Sciatic nerve (tissue), 2 donors: ENCODE measurements at places on chromosomes 6 and 20. TPM values are rescaled to one million over a fixed set of nuclear protein-coding genes. Genes with fewer than 3 reads are reported as not detected.

DNA sequence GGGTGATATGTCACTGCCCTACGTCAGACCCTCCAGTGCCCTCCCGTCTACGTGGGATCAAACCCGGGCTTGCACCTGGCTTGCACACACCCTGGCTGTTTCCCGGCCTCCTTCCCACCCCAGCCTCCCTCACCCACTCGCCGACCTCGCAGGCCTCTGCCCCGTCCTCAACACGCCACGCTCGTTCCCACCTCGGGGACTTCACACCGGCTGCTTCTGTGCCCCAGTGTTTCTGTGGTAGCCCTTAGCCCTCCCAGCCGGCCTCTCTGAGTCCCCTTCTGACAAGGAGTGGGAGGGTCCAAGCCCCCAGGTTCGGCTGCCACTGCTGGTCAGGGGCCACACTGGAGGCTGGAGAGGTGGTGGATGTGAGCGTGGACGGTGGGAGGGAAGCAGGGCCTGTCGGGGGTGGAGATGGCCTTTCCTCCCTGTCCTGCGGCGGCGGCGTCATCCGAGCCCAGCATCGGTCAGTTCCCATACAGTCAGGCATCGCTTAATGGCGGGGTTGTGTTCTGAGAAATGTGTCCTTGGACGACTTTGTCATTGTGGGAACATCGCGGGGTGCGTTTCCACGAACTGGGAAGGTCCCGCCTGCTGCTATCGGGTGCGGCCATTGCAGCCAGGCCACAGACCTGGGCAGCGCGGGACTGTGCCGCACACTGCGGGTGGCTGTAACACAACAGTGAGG is 11.4 kb upstream of the KIF25 start:
- no peak for DNase-seq

GRCh38 chr20:43138061-43138770 is 51.5 kb downstream of the PTPRT start:
- DNase-seq, result no peak

DNA sequence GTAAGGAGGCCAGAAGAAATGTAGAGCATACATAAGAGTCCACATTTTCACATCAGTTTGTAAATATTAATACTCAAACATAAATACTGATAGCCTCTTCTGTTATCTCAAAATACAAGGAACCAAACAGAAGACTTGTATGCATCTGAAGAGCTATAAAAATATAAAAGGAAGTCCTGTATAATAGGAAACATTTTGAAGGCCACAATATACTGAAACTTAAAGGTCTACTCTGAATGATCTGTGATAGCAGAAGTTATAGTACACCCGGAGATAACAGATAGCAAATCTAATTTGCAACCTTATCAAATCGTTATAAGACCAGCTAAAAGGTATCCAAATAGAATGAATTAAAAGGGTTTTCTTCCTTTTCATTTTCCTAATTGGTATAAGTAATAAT is 111.2 kb downstream of the HIVEP2 start:
- no peak for DNase-seq

DNA sequence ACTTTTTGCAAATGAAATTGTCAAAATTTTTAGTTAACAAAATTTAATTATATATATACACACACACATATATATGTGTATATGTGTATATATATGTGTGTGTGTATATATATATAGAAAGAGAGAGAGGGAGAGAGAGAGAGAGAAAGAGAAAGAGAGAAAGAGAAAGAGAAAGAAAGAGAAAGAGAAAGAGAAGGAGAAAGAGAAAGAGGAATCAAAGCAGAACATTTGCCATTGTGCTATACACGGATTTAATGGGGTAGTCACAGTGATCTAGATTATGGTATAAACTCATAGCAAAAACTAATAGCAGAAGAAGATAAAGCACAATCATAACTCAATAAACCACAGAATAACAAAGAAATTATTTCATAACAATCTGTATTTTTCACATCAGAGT is 126.7 kb downstream of the DST start:
- DNase-seq, result no peak

GRCh38 chr6:48475275-48475674 is 364.3 kb upstream of the PTCHD4 start:
- DNase-seq, result no peak

GRCh38 chr6:129292836-129293235 is 409.9 kb downstream of the LAMA2 start:
- DNase-seq, result no peak

DNA sequence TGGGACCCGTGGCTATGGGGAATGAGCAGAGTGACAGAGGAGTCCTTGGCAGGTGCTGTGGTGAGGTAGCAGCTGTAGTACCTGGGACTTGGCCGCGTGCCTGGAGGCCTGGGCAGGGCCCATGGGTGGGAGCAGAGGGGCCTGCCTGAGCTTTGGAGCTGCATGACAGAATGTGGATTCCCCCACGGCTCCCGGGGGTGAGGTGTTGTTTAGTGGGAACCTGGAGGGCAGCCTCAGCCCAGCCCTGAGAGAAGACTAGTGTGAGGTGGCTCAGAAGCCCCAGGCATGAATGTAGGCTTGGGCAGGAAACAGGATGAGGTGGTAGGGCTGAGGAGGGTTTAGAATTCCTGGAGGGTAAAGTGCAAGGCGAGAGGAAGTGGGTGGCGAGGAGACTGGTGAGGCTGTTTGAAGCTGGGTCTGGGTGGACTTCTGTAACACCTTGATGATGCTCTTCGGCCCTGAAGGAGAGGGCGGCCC is 86.5 kb upstream of the SCP2D1 start:
- DNase-seq, result no peak

DNA sequence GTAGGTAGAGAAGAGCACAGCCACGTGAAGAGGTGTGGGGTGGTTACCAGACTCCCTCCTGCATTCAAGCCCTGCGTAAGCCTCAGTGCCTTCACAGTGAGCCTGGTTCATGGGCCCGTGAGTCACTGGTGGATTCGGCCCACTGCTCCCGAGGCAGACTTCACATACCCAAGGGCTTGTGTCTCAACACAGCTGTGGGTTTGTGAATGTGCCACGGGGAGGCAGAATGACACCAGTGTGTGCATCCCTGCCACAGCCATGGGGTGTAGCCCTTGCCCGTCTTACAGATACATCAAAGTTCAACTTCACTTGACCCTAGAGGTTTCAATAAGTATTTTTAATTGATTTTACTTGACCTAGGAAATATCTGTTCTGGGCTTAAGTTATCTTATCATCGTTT is 108.5 kb downstream of the MAP3K4 start:
- no peak for DNase-seq

GRCh38 chr6:55913228-55914195 is 38.1 kb upstream of the BMP5 start:
- no peak for DNase-seq

DNA sequence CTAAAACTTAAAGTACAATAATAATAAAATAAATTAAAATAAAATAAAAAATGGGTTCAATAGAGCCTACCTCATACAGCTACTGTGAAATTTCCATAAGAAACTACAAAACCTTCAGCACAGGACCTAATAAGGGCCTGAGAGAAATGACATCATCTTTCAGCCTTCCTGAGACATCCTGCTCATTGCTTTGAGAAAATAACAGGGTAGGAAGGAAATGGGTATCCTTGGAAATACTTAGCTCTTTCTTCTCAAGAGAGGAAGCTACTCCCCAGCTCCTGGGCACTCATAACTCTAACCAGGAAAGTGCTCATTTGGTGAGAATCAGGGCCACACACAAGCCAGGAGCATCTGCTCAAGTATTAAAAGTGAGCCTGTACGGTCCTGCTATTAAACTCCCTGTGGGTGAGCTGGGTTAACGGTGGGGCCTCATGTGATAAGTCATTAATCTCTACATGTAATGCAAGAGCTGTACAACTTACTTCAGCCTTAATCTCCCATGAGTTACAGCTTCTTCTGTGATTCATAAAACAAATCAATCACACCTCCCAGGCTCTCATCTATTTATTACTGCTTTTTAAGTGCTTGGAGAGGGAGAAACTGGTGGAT is 141.4 kb downstream of the MAFB start:
- no peak for DNase-seq

DNA sequence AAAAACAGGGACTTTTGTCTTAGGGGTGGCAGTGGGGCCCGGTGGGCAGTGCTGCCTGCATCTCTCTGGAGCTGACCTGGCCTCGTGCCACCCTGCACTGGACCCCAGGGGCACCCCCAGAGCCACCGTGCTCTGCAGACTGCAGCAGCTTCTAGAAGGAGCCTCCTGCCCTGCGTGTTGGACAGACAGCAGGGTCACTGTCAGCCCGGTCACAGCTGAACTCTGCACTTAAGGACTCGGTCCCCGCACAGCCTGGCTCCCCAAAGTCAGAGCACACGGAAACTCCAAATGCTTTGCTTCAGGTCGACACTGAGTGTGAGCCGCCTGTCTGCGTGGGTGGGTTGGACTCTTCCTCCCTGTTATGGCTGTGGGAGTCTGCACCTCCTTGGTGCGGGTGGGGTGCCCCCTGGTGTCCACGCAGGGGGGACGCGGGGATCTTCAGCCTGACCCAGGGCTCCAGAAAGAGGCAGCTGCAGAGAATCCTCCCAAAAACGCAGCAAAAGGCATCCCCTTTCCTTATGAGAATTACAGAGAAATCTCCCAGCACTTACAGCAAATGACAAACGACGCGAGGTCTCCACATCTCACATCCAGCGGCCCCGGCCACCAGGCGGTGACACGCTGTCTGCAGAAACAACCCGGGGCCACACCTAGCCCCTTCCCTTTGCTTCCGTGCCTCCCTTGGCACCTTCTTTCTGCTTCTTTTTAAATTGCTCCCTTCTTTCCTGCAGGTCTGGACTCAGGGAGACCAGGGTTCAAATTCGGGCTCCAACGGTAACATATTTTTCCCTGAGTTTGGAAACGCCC is 36.3 kb upstream of the DACT2 start:
- no peak for DNase-seq

DNA sequence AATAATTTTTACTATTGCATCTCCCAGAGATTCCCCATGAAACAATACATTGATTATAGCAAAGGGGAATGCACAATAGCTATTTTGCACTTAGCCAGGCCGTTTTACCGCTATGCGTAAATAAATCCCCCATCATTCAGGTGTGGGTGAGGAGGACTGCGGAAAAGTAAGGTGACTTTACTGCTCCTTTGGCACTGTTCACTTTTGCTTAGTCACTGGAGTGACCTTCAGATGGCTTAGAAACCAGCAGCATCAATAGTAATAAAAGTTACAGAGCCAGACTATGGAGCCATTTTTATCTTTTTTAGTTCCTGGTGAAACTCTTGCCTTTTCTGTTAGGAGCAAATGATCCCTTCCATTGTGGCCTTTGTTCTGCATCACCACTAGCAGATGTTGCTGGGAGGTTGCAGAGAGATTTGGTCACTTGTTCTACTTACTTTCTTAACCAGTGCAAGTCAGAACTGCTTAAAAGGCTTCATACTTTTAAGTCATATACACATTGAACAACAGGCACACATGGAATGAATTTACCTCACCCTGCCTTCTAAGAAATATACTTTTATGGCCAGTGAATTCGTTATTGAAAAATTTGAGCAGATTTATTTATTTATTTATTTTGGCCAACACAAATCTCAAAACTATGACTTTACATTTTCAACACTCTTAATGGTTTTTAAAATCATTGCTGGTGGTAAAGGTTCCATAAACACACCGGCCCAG is 12.1 kb upstream of the BTBD3 start:
- no peak for DNase-seq

GRCh38 chr6:2819115-2819514 is 22.5 kb downstream of the SERPINB1 start:
- no peak for DNase-seq

DNA sequence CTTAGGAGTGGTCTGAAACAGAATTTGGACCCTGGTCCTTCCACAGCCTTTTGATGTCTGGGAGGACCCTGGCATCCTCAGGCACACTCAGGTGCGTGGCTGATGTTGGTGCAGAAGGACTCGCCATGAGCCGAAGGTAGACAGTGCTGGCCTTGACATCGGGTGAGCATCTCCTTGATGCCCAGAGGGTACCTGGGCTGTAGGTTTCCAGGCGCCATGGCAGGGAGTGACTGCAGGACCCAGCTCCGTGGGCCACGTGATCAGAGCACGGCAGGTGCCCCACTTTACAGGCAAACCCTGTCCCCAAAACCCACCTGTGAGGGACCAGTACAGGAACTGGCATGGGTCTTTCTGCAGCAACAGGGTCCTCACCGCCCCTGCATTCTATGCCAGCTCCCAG is 319.2 kb downstream of the CDH4 start:
- no peak for DNase-seq

GRCh38 chr6:110101885-110102284 is 77.6 kb downstream of the WASF1 start:
- DNase-seq, result no peak

DNA sequence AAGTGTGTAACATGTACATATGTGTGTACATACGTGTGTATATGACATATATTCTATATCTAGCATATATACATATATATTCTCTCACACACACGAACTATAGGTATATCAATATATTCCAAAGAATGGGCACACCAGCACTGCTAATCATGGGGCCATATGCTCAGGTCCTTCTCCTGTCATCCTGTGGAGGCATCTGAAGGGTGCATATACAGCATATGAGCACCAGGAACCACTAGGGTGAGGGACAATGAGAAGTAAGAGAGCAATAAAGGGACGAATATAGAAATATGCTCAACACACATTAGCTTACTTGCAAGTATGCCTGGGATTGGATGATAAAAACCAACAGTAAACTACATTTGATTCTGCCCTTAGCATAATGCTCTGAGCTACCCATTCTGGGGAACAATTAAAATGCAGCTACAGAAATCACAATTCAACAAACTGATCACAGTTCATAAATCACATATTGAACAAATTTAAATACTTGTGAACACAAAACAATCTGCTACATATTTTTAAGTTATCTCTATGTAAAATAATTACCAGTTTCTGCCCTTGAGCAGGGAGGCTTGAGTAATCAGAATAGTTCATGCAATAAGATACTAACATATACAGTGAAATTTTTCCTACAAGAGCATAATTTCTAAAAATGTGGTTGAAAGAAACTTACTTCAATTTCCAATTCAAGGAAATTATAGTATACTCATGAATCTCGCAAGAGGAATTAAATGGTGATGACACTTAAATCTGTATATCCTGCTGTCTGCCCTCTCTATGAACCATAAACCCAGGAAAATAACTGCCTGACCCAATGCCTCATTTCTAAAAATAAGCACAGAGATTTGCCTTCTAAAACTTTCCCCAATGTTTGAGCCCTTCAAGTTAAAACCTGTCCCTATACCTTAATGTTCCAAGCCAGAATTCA is 272.2 kb upstream of the THEMIS start:
- no peak for DNase-seq

GRCh38 chr20:63007646-63008488 is 1.1 kb upstream of the BHLHE23 start:
- no peak for DNase-seq

Gene CLPSL1
- not detected for total RNA-seq

Gene HLA-DMA
- total RNA-seq, result 70.1 TPM

Gene LY86
- total RNA-seq, result 4.1 TPM

Gene BPIFB4
- total RNA-seq, result not detected

Gene SDC4
- 77.7 TPM for total RNA-seq

Gene TEAD3
- total RNA-seq, result 20.5 TPM

Gene CBLN4
- total RNA-seq, result 14.1 TPM

Gene MYCT1
- 20.6 TPM for total RNA-seq

Gene METTL24
- 2.7 TPM for total RNA-seq

Gene PHACTR1
- total RNA-seq, result 7.9 TPM

Gene TREML1
- 2.1 TPM for total RNA-seq

Gene HSPA1B
- total RNA-seq, result 181 TPM
